8988T (cell line): ENCODE measurements at places on chromosomes 16 and 17.

DNA sequence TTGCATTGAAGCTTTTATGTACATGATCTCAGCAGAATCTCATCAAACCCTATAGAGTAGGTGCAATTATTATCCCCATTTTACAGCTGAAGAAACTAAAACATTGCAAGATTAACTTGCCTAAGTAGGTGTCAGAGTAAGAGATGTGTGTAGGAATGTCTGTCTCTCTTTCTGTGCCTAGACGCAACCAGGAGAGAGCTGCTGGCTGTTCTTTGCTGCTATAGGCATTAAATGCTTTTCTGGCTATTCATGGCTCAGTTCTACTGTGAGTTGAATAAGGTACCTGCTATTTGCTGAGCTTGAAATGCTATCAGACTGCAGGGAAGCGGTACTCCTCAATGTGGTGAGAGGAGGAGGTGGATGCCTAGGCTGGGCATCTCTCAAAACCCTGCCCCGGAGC is 17.0 kb downstream of the IRX5 start:
- DNase-seq, result no peak

DNA sequence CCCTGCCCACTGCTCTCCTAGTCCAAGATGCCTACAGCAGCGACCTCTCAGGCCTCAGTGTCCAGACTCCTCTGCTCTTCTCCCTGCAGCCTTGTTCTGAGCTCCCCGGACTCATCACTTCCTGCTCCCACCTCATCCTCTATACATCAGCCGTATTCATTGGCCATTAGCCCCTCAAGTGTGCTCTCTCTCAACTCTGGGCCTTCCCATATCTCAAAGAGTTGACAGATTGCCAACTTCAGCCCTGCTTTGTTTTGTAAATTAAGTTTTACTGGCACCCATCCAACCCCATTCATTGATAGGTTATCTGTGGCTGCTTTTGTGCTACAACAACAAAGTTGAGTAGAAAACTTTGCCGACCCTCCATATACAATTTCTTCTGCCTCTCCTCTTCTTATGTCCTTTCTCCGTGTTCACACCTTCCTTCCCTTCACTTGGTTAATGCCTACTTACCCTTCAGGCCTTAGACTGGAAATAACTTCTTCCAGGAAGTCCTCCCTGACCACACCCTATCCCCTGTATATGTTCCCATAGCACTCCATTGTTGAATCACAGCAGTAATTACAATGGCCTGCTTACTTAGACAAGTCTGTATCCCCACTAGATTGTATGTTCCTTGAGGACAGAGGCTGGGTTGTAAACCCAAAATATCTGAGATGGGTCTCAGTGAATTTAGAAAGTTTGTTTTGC is 63.4 kb upstream of the TANC2 start:
- DNase-seq, result no peak

GRCh38 chr16:82264756-82265155 is 94.7 kb upstream of the MPHOSPH6 start:
- DNase-seq, result no peak

DNA sequence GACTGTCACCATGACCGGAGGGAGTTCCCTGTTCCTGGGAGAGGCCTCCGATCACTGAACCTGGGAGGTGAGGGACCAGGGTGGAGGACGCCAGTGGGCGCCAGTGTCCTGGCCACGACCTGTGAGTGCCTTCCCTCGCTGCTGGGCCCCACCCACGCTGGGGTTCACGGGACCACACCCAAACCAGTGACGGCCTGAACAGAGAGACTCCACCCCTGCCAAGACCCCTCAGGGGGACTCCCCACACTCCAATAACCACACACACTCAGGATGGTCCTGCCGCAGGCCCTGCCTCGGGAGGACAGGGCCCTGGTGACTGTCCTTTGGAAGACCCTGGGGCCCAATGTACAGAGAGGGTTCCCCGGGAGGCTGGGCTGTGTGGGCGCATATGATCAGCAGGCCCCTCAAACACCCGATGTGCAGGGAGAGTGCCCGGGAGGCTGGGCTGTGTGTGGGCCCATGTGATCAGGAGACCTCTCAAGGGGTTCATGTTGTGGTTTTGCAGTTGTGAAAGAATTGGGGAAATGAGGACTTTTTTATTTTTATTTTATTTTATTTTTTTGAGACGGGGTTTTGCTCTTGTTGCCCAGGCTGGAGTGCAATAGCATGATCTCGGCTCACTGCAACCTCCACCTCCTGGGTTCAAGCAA is 26.6 kb downstream of the TPSD1 start:
- DNase-seq, result no peak

DNA sequence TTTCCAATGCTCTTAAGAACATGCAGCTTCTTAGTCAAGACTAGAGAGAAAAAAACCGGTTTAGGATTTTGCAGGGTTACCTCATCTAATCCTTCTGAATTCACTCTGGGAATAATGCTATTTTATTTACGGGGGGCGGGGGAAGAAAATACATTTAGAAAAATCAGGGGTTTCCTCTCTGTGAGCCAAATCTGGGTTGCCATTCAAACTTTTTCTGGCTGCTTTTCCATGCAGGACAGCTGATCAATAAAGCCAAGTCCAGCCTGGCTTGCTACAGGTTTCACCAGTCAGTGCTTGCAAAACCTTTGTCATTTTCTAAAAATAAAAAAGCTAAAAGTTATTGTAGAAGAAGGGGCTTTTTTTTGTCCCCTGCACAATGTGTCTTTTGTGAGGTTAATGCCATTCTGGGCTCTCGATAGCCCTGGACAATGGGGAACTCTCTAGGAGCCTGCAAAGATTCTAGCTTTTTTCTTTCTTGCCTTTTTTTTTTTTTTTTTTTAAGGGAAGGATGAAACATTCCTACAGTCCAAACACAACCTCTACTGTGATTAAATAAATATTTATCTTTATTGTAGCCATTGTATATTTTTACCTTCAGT is 13.1 kb upstream of the ZFHX3 start:
- no peak for DNase-seq

GRCh38 chr17:79678091-79678735 is 52.5 kb upstream of the ENPP7 start:
- no peak for DNase-seq

DNA sequence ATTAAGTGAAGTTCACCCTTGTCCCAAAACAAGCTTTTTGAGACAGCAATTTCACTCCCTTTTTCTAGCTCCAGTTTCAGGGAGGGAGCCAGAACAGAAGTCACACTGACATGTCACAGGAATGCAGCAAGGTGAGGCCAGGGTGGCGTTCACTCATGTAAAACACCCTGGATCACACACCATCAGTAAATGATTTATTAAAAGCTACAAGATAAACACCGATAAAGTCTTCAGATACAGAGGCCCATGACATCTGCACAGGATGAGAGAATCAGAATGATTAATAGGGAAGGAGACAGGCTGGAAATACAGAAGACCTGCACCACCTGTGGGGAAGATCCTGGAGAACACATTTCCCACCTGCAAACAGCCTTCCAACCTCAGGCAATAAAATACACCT is 77.5 kb upstream of the DYNLRB2 start:
- no peak for DNase-seq

DNA sequence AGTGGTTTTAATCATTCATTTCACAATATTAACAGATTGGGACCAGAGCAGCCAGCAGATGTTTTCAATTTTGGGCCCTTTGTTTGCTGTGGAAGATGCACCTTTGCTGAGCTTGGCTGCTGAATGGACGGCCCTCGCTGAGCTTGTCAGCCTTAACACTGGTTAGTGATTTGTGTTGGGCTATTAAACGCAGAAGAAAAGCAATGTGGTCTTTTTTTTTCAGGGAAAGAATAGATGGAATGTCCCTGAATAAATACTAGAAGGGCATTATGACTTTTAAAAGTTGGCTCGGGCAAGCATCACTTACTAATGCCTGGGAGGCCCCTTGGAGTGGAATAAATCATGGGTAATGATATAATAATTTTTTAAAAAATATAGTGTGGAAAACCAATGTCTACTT is 297.0 kb downstream of the MAP2K6 start:
- DNase-seq, result no peak

DNA sequence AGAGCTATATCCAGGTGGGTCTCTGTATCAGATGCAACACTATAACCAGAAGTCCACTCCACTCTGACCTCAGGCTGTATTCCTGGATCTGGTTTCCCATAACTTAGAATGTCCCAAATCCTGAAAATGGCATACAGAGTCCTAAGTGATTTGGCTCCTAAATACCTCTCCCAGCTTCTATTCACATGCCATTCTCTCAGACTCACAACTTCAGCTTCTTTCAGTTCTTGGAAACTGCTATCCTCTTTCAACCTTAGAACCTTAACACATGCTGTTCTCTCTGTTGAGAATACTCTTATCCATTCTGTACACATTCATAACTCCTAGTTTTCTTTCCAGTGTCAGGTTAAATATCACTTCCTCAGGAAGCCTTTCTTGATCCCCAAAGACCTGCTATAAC is 132.0 kb downstream of the BRIP1 start:
- DNase-seq, result no peak

DNA sequence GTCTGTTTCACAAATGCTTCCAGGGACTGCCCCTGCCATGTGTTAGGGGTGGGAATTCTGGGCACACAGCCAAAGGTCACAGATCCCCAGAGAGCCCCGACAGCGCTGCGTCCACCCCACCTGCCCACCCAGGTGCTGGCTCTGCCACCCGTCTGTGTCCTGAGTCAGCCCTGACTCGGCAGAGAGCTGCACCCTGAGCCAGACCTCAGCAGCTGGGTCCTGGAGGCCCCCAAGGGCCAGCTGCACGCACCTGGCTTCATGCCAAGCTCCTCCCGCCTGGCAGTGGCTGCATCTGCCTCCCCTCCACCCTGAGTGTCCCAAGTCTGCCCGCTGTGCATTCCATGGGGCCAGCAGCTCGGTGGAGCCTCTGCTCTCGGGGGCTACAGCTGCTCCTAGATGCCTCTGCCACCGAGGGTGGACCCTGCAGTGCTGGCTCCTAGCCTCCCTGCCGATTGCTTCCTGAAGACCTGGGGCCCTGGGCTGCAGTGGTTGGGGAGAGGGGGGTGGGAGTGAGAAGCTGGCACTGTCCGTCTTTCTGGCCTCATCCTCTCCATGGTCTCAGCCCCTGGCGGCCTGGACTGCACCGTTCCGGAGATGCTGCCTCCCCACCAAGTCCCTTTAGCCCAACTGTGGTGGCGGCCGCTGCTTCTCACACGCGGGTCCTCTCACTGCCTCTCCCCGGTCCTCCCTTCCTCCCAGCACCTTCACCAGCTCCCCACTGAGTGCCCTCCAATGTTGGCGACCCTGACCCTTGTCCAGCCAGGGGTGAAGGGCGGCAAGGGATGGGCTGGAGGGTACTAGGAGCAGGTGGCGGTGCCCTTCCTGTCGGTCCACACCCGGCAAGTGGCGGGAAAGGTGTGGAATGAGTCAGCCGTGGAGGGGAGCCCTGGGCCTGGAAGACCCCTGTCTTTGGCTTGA is 3.0 kb downstream of the SECTM1 start:
- peak; percentile 80 for DNase-seq

GRCh38 chr17:67392111-67392510 is 15.0 kb downstream of the PITPNC1 start:
- no peak for DNase-seq
